ENCODE measurements at places on chromosomes 13 and 19.

DNA sequence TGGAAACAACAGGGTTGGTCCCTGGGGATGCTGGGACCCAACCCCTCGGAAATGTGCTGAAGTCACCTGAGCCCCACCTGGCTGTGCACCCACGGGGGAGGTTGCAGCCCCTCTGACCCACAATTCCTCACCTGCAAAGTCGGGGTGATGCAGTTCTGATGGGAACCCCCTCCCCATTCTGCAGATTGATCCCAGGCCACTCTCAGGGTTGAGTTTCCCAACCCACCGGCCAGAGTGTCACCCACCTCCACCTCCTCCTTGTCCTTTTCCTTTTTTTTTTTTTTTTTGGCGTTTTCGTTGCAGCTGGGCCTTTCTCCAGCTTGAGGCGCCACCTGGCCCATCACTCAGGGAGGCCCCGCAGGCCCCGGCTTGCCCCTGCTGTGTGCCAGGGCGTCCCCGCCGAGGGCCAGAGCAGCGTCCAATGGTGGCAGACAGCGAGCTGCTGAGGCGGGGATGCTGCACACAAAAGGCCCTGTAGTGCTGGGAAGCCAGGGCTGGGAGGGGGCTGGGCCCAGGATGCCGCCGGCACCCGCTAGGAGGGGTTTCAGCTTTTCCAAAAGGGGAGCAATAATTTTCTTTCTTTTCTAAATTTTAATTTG, 4.6 kb downstream of the PIK3R2 start:
- DNase-seq: no peak

DNA sequence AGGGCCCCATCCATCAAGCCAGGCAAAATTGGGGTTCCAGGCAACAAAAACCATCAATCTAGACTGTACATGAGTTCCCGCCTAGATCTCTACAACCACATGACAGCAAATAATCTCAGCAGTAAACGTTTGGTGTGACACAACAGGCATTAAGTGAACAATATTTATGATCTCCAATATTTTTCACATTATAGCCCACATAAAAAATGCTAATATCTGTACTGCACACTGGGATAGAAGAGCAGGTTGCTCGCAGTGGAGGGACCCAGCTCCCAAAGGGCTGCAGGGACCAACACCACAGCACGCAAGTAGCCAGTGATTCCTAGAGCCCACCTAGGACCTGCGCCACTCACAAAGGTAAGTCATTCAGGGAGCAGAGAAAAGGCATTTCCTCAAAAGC, 25.9 kb downstream of the LATS2 start:
- no peak for DNase-seq

GRCh38 chr19:51219307-51219706, 5.6 kb upstream of the CD33 start:
- no peak for DNase-seq

DNA sequence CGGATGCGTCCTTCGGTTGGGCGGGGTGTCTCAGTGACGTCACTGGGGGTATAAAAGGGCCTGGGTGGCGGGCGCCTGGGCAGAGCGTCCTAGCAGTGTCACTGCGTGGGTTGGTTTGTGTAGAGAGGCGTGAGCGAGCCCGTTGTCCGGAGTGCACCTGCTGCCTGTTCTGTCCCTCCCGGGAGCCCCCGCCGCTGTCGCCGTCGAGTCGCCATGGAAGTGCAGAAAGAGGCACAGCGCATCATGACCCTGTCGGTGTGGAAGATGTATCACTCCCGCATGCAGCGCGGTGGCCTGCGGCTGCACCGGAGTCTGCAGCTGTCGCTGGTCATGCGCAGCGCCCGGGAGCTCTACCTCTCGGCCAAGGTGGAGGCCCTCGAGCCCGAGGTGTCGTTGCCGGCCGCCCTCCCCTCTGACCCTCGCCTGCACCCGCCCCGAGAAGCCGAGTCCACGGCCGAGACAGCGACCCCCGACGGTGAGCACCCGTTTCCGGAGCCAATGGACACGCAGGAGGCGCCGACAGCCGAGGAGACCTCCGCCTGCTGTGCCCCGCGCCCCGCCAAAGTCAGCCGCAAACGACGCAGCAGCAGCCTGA, 2.9 kb downstream of the IER2 start:
- DNase-seq: peak; percentile 96

GRCh38 chr13:94595001-94595949, 677 bp downstream of the TGDS start:
- DNase-seq: peak; percentile 71

DNA sequence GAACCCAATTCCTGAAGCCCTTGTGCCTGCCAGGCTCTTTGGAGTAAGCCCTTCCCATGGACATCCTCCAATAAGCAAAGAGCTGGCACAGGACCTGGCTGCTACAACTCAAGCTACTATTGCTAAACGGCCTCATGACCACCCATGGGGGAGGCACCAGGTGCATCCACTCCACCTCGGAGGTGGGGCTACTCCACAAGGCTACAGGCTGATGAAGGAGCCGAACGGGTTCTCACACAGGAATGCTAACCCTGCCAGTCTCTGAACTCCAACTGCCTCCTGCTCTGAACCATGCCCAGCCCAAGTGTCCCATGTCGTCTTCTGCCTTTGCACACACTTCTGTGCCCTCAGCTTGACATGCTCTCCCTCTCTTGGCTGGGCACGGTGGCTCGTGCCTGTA, 10.0 kb downstream of the SYMPK start:
- DNase-seq: no peak

DNA sequence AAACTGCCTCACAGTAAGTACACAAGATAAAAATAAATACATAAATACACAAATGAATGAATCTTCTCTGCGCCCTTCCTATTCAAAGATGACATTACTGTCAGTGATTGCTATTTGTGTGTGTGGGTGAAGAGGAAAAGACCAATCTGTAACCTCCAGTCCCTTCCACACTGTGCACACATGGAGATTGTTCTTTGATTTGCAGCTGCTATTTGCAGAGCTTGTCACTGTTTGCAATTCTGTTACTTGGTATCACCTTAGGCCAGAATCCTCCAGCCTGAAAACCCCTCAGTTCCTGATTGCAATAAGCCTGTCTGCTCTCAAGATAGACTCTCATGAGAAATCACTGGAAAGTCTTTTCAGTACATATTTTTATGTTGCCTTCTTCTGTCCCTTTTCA, 1314.9 kb downstream of the PCDH9 start:
- no peak for DNase-seq

DNA sequence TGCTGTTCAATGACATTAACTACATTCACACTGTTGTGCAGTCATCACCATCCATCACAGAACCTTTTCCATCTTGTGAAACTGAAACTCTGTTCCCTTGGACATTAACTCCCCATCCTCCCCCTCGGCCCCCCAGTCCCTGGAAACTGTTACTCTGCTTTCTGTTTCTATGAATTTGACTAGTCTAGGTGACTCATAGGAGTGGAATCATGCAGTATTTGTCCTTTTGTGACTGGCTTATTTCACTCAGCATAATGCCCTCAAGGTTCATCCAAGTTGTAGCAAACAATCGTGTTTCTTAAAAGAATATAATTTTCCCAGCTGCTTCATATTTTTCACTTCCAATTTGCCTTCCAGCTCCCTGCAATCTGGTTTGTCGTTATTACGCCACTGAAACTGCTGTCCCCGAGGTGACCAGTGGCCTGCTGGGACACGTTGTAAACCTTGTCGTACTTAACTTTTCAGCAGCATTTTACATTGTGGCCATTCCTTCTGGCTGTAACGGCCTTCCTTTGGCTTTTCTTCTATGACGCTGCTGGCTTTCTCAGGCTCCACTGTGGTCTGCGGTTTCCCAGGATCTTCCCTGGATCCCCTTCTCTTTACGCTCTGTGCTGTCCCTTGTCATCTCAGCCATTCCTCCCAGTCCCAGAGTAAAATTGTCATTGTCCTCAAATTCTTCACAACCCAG, 74.0 kb downstream of the DHRS12 start:
- peak; percentile 93 for DNase-seq

DNA sequence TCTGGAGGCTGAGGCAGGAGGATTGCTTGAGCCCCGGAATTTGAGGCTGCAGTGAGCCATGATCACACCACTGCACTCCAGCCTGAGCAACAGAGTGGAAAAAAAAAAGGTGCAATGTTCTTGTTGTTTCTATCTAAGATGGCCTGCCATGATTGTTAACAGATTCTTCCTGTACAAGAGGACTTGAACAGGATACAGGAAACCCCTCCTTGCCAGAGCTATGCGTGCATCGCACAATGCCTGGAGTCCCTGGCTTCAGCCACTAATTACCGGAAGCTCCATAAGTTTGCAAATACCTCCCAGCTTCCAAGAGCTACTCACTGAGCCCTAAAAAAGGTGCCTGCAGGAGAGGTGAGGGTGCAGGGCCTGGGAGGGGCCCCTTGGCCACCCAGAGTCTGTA, 13.1 kb upstream of the HIF3A start:
- no peak for DNase-seq

GRCh38 chr13:98517576-98518310, 59.2 kb downstream of the STK24 start:
- no peak for DNase-seq

- peak; percentile 100 for DNase-seq
These were observed at the start of gene MAP2K7 for GRCh38 chr19:7903244-7904073. Gene MAP2K7 (plus strand): TSS chr19:7903877. CDS start chr19:7903945, 68 bp downstream.

DNA sequence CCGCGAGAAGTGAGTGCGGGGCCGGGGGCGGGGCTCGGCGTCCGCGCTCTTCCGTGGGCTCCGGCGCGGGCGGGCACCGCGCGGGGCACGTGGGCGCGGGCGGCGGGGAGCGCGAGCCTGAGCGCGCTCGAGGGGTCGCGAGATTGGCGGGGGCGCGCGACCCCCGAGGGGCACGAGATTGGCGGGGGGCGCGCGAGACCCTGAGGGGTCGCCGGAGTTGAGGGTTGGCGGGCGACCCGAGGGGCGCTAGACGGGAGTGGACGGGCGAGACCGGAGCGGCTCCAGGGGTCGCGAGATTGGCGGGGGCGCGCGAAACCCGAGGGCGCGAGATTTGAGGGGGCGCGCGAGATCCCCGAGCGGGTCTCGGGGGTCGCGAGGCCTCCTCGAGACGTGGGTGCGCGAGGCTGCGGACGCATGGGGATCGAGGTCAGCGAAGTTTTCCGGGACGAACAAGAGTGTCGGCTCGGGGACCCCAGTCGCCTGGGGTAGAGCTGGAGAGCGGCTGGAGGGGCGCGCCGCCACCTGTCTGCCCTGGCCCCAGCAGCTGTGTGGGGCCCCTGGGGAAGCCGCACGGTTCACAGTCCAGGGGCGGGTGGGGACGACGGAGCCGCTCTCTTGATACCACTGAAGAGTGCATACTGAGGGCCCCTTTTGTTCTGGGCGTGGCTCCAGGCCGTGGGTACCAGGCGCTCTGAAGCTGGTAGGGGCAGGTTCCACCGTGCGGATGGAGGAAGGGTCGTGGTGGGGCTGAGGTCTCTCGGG, 682 bp downstream of the SSBP4 start:
- DNase-seq: peak; percentile 59

- DNase-seq: no peak
These were observed 709.8 kb downstream of the PCDH17 start for GRCh38 chr13:58341318-58341717.

- DNase-seq: no peak
These were observed 346.4 kb downstream of the FGF9 start for GRCh38 chr13:22017226-22017625.

GRCh38 chr19:6639439-6639838, 30.5 kb downstream of the TNFSF14 start:
- peak; percentile 50 for DNase-seq

GRCh38 chr19:11293433-11294389, 2.2 kb upstream of the TSPAN16 start:
- DNase-seq: peak; percentile 94

GRCh38 chr13:52652980-52653303, 306 bp downstream of the SUGT1 start:
- DNase-seq: no peak

DNA sequence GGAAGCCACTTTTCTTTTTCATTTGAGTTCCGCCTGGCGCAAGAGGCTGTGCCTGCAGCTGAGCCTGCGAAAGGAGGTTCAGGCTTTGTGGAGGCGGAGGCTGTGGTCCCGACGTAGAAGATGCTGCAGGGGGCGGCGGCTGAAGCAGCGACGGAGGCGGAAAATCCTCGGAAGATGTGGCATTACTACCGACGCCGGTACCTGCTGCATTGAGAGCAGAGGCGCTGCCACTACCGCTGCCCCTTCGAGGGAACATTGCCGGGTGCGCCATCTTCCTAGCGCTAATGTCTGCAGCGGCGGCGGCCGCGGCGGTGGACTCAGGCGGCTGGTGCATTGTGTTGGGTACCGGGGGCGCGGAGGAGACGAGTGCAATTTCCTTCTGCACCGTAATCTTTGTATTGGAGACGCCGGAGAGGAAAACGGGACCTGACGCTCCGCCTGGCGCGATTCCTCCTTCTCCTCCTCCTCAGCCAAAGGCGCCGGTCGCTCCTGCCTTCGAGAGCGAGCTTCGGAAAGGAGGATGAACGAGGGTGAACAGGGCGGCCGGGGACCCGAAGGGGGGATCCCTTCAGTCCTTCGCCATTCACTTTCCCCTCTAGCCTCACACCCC, at the start of gene TSC22D1:
Gene TSC22D1 (minus strand): TSS at position 590 of the 610 bp plus-strand sequence. CDS start 256 bp downstream, at position 334.
- DNase-seq: peak; percentile 74

- DNase-seq: no peak
These were observed 412.5 kb downstream of the DACH1 start for GRCh38 chr13:71454509-71454908.

DNA sequence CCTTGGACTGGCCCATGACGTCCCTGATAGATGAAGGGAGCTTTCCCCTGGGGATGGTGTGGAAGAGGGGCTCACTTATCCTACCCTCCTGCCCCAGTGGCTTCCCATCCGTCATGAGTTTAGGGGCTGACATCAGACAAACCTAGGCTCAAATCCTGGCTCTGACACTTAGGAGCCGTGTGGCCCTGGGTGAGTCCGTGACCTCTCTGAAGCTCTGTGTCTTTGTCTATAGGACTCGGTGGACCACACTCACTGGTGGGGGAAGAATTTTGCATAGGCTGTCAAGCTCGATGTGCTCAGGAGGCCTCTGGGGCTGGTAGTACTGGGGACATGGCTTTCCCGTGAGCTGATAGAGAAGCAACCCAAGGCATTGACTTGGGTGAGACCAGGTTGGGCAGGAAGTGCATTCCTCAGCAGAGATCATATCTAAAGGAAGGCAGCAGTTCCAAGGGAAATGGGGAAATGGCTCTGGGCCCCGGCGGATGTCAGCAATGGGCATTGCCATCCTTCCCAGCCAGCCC, 17.4 kb upstream of the AP1M2 start:
- DNase-seq: no peak

DNA sequence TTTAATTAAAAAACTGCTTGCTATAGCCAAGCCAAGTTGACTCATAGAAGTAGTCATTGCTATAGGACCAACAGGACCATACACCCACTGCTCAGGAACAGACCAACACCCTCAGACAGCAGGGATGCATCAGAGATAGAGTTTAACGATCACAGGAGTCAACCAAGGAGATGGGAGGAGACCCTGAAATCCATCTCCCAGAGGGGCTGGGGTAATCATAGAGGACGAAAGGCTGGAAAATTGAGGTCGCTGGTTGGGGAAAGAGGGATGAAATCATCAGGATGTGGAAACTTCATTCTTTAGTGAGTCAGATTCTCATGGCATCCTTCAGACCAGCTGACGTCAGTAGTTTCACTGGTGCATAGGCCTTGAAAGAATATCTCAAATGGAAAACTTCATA, 160.4 kb upstream of the GPC6 start:
- peak; percentile 82 for DNase-seq

All from GM23248 (cell line).